Fibroblast of upper back skin (primary cell): ENCODE measurements at places on chromosomes 3 and 15.

DNA sequence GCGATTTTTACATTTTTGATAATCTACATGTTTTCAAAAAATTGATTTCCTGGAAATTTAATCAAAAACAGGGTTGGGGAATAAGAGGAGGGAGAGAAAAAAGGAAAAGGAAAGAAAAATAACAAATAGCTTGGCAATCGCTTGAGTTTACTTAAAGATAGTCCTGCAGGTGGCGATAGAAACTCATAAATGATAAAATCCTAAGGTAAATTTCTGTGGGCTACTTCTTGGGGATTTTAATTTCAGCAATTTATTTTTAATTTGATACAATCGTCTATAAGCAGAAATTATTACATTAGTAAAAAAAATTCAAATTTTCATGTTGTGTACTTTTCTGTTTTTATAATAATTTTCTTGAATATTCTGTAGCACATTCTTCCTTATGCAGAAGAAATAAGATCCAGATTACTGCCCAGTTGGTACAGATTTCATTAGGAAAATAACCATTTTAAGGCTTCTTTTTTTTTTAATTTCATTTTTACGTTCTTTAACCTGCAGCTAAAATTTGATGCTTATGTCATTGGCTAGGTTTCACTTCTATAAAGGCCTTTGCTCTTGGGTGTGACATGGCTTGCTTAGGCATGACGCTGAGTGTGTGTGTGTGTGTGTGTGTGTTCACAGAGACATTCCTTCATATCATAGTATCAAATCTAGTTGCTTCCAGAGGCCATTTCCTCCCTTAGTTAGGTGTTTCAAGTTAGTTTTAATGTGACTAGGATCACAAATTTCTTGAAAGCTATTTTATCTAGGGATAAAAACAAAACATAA is 181.8 kb downstream of the MCTP2 start:
- peak; percentile 20 for DNase-seq

GRCh38 chr15:61070111-61070901 is 158.8 kb downstream of the RORA start:
- DNase-seq: no peak

- no peak for DNase-seq
Observed at GRCh38 chr3:64554096-64554920, 133.5 kb downstream of the ADAMTS9 start.

- DNase-seq: no peak
Observed at GRCh38 chr15:36026627-36027283, 480.8 kb upstream of the DPH6 start.

DNA sequence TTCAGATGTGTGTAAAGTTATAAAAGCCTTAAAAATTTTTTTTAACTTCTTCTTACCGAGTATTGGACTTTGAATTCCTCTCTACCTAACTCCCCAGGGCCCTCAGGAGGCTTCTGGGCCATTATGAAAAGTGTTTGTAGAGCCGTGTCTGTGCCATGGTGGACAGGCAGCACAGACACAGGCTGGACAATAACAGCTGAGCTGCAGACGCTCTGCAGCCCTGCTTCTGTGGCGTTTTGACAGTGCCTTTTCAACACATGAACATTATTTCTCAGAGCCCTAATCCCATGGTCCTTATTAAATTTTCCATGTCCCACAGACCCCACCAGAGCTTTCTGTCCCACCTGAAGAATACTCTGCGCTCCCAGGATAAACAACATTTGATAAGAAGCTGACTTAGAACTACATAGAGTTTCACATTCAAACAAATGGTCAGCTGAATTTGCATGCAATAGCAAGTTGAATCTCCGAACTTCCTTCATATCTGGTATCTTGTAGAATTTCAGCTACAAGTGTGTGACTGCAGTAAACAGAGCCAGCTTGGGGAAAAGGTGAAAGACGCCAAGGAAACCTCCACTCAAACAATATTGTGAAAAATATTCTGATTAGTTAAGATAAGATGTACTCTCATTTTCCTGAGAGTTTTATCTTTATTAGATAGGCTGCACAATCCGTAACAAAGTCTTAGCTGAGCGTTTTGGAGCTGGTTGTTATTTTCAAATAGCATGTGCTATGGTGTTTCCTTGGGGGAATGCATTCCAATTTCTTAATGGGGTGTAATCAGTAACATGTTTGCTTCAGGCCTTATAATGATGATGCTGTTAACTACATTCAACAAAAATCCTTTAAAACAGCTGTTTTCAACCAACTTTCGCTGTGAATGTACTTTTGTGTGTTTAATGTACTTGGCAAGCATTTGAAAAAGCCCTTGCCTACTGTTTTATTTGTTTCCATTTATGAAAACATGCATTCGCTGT is 378.2 kb downstream of the MECOM start:
- DNase-seq: no peak

DNA sequence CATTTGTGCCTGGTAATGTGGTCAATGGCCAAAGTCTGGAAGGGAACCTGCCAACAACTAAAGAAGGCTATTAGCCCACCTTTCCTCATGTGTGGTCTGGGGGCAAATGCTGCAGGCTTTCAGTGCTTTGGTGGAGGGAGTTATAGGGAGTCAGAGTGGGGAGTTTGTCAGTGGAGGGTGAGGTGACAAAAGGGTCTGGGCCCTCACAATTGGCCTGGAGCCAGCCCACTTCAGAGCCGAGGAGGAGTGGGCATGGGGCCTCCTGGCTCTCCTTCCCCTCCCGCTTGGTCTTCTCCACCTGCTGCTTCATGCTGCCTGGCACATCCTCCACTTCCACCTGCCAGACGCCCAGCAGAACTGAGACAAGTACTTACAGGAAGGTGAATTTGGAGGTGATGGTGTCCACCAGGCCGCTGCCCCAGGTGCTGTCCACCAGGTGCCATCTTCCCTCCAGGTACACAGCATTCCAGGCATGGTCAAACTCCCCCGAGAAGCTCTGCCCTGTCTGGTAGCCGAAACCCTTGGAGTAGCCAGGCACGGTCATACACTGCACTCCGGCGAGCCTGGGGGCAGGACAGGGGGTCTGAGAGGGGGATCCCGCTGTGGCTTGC is 40.9 kb downstream of the KY start:
- DNase-seq: no peak

DNA sequence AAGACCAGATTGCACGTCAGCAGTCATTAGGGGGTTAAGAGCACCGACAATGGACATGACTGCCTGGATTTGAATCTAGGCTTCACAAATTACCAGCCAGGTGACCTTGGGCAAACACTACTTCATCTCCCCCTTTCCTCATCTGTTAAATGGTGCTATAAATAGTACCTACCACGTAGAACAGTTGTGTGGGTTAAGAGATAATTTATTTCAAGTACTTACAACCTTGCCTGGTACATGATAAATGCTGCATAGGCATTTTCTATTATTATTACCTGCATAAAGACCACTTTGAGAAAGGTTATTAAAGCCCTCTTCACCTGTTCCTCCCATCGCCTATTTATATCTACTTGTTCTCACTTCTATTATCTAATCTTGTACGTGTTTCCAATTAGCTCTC is 64.7 kb downstream of the BTD start:
- no peak for DNase-seq

DNA sequence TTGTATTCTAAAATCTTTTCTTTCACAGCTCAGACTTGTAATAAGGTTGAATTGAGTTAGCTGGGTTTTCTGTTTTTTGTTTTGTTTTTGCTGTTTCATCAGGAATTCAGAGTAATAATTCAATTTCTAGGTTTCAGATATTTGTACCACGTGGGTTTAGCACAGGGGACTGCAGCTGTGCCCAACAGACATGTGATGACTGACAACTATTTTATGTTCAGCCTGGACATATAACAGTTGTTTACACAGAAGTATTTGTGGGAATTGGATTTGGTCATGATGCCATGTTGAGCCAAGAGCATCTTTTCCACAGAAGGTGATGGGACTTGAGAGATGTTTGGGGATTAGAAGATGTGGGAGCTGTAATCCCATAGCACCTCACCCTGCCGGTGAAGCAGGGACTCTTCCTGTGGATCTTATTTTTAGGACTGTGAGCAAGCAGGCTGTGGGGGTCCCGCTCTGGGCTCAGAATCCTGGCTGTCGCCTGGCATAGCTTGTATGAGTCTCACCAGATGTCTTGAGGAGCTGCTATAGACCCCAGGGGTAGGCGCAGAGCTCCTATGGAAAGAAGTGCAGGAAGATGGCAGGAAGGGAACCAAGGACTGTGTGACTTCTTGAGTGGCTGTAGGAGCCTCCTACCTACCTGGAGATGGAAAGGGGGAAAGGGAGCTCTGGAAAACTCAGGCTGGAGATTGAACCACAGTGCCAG is 23.7 kb downstream of the PXYLP1 start:
- no peak for DNase-seq

DNA sequence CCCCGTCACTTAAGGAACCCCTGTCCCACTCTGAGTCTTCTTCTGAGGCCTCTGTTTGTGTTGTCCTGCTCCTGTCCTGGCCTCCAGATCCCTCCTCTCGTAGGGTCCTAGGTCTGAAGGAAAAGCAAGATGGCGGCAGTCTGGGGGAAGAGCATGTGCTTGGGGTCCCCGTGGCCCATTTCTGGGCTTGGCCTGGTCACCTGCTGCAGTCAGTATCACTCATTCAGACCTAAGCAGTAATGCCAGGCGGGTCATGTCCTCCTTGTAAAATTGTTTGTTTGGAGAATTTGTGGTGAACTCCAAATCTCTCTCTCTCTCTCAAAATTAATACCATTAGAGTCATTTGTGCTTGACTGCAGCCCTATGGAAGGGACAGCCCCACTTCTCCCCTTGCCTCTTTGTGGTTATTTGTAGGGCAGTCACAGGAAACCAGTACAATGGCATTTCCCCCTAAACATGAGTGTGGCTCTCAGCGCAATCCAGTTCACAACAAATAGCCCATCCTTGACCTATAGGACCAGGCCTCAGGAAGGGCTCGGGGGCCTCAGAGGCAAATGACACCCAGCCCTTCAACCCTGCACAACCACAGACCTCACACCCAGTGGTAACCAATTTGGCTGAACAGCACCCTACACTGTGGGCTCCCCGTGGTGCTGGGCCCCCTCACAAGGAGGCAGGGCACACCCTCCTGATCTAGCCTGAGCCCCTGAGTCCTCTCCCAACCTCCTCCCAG is 173.5 kb downstream of the OR4M2 start:
- no peak for DNase-seq

- DNase-seq: peak; percentile 60
Observed at GRCh38 chr15:76460871-76461270, 124.3 kb downstream of the ISL2 start.

GRCh38 chr3:5498981-5499380 is 311.5 kb downstream of the EDEM1 start:
- no peak for DNase-seq

DNA sequence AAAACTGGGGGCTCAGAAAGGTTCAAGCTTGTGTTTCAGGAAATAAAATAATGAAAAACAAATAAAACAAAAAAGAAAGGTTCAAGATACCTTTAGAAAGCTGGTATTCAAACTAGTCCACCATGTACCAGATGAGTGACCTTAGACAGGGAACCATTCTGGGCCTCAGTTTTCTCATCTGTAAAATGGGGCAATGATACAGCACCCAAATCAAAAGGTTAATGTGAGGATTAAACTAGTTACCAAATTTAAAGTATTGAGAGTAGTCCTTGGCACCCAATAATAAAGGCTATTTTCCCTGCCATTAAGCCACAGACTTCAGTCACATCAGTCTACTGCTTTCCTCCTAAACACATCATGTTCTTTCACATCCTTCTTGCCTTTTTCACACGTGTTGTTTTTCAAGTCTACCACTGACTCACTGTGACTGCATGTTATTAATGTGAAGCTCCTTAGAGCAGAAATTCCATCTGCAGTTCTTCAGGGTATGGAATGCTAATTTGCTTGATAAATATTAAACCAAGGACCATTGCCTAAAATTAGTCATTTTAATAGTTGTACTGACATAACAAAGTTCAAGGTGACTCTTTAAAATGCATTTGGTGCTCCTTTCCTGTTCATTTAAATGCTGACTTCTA is 19.9 kb downstream of the TAMM41 start:
- DNase-seq: peak; percentile 66

- no peak for DNase-seq
Observed at GRCh38 chr3:183613366-183614285, 21.8 kb upstream of the KLHL24 start.

DNA sequence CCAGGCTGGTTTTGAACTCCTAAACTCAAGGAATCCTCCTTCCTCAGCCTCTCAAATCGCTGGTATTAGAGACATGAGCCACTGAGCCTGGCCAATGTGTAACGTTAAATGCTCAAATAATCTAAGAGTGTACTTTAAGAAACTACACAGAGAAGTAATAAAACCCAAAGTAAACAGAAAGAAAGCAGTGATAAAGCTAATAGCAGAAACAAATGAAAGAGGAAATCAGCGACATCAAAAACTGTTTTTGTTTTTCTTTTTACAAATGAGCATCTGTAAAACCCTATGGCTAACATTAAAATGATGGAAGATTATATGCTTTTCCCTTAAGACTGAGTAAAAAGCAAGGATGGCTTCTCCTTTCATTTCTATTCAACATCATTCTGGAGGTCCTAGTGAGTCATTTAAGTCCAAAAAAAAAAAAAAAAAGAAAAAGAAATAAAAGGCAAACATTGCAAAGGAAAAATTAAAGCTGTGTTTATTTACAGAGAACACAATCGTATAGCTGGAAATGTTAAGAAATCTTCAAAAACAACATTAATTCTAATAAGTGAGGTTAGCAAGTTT is 36.8 kb upstream of the FNDC3B start:
- DNase-seq: no peak

DNA sequence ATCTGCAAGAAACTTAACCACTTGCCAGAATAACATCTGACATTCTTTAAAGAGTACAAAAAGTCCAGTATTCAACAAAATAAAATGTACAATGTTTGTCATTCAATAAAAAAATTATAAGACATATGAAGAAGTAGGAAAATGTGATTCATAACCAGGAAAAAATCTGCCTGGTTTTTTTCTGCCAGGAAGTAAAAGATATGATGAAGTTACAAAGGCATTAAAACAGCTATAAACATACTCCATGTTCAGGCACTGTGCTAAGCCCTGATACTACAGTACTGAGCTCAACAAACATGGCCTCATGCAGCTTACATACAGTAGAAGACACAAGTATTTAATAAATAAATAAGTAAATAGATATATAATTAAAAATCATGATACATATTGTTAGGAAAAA is 178.4 kb upstream of the STT3B start:
- peak; percentile 26 for DNase-seq

- peak; percentile 94 for DNase-seq
Observed at GRCh38 chr15:59294574-59295260, 78.0 kb downstream of the MYO1E start.

DNA sequence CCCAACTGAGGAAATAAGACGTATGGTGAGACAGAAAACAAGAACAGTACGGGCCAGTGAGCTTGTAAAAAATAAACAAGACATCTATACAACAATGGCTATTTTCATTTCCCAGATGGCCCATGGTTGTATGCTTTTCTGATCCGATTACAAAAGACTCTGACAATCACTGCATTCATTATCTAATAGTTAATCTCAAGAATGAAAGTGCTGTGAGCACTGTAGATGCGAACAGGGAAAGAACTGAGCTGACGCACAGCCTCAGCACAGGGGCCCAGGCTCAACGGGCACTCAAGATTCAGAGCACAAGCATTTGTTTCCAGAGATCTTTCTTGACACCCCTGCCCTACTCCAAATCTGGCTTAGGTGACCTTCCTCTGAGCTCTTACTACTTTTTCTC is 6.9 kb downstream of the MTMR10 start:
- DNase-seq: no peak
